ENCODE measurements at places on chromosomes 3 and 15.

- no peak for DNase-seq
Observed at GRCh38 chr3:31096661-31097395, 202.4 kb upstream of the GADL1 start.

DNA sequence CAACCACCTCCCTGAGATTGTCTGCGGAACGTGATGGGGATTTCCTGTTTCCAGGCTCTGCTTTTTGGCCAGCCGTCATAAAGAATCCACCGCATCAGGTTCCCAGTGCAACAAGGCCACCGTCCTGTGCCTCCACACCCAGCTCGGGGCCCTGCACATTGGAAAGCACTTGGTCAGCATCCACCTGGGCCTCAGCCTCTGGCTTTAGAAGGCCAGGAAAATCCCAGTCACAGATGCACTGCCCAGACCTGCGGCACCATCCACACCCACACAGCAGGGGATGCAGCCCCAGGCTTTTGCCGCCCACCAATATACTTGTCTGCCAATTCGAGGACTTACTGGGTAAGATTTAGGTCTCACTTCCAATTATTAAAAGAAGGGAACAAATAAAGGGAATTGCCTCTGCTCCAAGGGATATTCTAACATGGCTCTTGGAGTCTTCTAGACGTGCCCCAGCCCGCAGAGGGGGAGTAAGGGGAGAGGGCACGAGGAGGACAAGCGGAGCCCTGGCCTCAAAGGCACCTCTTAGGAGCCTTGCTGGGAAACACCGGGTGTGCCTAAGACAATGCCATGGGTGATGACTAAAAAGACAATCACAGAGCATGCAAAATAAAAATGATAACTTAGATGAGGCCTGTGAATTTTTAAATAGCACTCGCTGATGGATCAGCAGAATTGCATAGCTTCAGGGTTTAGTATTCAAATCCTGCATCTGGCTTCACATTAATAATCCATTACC, 169.2 kb downstream of the FOXP1 start:
- DNase-seq = no peak

DNA sequence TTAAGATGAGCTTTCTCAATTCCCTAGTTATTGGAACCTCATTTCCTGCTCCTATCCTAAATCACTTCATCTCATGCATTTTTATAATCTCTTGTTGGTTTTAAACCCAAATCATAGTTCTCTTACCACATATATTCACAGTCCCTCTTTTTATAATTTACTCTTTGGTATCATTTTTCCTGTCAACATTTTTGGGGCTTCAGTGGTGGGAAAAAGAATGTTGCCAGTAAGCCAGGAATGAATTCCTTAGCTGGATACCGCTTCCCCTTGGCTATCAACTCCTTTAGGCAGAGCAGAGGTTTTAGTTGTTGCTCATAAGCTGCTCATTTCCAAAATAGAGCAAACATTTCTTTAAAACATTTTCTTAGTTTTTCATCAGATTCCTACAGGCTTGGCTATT, 112.3 kb downstream of the GALK2 start:
- no peak for DNase-seq

DNA sequence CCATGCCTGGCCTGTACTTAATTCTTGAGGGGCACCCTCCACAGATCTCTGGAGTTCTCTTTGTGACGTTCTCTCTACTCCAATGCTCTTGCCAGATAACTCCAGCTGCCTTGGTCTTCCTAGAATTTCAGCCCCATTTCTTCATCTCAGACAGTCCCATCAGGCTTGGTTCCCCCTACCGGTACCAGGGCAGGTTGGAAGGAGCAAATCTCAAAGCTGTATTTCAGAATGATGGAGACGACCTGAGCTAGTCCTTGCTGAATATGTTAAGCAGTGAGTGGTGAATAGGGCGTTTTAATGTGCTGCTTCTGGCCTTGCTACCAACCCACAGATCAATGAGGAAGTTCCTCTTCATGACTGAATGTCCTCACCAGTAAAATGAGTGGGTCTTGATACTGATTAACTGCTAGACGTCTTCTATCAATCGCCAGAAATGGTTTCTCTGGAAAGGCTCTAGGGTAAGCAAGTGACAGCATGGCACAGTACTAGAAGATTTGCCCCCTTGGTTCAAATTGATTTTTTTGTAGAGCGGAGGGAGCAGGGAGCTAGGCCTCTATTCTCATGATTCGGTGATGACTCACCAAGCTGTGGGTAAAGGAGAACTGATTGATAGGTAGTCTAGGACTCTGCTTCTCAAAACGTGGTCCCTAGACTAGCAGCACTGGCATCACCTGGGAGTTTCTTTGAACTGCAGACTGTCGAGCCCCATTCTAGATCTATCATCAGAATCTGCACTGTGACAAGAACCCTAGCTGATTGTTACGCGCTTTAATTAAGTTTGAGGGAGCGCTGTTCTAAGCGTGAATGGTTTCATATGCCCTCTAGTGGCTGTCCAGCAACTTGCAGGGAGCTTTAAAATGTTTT, 67.8 kb downstream of the UBP1 start:
- DNase-seq = no peak

GRCh38 chr3:159807137-159808040, 181.2 kb upstream of the IL12A start:
- DNase-seq = no peak

DNA sequence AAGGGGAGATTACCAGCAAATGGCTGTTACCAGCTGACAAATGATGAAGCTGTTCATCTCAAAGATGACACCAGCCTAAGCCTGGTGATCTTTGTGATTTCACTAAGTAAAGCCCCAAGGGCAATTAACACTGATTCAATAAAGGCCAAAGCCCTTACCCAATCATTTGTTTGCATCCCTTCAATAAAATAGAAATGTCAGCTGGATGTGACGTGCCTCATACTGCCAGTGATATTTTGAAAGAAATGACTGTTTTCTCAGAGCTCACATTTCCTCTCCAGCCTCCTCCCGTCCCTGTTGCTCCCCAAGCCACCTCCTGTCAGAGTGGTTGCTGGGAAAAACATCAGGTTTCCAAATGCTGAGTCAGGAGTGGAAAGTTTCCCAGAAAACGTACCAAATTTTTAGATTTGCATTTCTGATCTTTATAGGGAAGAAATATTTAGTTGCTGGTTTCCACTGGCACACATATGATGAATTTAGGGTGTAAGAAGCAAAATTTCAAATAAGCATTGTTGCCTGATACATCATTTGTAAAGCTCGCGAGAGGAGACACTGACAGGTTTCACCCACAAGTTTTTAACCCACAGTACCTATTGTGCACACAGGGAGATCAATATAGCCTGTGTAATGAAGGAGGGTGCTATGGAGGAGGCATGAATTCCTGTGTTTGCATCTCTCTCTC, 21.0 kb downstream of the C2CD4A start:
- no peak for DNase-seq

GRCh38 chr3:61560517-61561373, 626 bp upstream of the PTPRG start:
- DNase-seq = no peak

DNA sequence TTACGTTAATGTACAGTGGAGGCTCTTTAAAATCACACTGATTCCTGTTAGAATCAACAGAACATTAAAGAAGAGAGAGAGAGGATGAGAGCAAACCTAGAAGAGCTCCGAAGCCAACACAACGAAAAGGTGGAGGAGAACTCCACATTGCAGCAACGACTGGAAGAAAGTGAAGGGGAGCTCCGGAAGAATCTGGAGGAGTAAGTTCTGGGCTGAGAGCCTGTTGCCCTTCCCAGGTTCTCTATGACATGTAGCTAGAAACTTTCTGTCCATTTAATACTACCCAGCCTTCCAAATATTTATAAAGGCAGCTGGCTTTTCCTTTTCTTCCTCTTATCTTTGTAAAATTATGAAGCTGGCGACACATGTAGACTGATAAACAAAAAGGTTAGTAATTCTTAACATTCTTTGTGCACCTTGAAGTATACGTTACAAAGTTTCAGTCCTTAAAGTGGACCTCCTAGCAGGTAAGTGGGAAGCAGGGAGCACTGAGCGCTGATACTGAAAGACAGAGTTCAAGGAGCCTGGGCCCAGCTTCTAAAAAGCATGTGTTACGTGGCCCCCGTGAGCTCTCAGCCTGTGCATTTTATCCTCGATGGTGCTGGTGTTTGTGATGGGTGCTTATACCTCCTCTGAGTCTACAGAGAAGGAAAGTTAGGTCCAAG, 75.9 kb downstream of the CGNL1 start:
- no peak for DNase-seq

DNA sequence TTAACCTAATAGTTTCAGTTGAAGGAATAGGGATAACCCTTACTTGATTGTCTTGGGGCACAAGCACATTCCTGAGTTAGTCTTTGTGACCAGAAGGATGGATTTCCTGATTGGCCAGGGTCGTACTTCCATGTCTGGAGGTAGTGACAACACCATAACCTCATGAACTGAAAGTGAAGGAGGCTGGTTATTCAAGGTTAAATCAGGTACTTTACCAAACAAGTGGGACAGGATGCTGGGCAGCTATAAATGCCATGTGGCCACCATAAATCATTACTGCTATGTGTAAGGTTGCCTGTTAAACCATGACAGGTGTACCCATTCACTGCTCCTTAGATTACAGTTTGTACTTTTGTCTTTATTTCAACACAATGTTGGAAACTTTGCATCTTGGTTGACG, 128.3 kb upstream of the SAMMSON start:
- no peak for DNase-seq

GRCh38 chr3:119630128-119630879, 30.1 kb downstream of the POPDC2 start:
- DNase-seq = no peak

Data from stimulated activated CD8-positive, alpha-beta memory T cell treated with anti-CD3 and anti-CD28 coated beads, Interleukin-4, amount 100 ng/mL, for 1 hour (primary cell).